Lung microvascular endothelial cell (primary cell): ENCODE measurements at places on chromosomes 5 and 9.

DNA sequence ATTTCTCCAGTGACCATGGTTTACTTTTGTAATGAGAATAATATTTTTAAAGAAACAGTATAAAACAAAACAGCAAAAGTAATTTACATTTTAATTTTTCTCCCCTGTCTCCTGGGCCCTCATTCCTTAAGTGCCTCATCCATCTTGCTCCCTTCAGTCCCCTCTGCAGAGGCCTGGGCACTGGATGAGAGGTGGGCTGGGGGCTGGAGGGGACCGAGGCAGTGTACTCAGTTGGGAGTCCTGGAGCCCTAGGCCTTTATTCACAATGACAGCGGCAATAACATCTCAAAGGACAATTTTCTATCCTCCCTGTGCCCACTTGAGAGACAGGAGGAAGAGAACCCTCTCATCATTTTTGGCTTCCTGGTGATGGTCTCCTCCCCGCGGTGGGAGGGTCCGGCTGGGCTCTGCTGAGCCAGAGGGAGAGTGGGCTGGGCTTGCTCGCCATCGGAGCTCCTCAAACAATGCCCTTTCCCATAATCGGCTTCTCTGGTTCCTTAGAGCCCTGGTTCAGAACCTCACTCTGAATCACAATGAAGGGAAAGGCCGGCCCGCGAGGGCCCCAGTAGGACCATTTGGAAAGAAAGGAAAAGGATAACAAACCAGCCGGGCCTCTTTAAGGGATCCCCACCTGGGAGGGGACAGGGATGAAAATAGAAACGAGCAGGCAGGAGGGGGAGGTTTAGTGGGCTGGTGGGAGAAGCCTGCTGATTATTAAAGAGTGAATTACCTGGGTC, 9.7 kb upstream of the SMIM32 start:
- no peak for DNase-seq

- DNase-seq: no peak
Observed at GRCh38 chr5:8749556-8749955, 796.3 kb downstream of the SEMA5A start.

DNA sequence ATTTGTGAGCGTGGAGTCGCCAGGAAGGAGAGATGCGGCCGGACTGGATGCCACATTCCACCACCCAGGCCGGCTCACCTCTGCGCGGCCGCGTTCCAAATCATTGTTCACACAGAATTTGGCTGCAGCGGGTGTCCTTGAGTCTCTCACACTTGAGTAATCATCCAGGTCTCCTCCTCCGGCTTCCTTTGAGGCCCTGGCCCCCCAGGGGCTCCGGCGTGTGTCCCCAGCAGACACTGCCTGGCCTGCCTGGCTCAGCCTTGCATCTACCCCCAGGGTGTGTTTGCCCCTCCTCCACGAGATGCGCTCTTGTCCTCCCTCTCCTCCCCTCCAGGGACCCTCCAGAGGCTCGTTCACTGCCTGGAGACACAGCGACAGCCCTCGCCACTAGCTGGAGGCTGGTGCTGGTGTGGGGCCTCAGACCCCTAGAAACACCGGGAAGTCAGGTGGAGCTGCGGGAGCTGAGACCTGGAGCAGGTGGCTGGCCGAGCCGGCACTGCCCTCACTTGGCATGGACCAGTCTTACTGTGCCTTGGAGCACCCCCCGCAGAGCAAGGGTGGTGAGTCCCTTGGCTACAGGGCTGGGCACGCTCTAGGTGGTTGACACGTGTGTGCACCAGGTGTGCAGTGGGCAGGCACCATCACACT, 7.0 kb upstream of the SLC9A3 start:
- no peak for DNase-seq

GRCh38 chr5:11251247-11251646, 490.2 kb upstream of the DAP start:
- DNase-seq: no peak

DNA sequence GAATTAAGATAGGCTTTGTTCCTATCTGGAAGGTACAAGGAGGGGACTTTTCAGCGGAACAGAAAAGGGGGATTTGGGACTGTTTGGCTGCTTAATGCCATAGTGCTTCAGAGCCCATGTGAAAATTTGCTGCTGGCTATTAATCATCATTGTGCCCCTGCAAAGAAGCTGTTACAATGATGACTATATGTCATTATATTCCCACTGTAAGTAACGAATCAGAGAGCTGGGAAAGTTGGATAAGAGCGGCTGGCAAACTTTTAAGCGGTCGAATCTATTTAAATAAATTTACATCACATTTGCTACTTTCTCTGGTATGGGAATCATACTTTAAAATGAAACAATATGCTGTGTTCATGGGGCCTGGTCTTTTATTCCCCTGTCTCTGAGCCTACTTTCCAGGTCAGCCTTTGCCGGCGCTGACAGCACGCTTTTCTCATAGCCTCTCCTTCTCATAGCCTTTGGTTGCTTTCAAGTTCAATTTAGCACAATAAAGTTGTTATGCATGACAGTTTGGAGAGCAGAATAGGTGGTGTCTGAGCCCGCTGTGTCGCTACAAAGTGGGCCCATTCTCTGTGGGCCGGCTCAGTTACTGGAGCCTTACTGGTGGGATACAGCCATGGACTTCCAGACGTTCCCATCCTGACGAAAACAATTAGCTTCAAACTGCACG, 271.2 kb upstream of the TMEM161B start:
- no peak for DNase-seq

- DNase-seq: no peak
Observed at GRCh38 chr5:76180814-76181805, 97.9 kb downstream of the SV2C start.
